Activated CD4-positive, alpha-beta T cell treated with anti-CD3 and anti-CD28 coated beads for 48 hours (primary cell): ENCODE measurements at places on chromosomes 3 and 15.

DNA sequence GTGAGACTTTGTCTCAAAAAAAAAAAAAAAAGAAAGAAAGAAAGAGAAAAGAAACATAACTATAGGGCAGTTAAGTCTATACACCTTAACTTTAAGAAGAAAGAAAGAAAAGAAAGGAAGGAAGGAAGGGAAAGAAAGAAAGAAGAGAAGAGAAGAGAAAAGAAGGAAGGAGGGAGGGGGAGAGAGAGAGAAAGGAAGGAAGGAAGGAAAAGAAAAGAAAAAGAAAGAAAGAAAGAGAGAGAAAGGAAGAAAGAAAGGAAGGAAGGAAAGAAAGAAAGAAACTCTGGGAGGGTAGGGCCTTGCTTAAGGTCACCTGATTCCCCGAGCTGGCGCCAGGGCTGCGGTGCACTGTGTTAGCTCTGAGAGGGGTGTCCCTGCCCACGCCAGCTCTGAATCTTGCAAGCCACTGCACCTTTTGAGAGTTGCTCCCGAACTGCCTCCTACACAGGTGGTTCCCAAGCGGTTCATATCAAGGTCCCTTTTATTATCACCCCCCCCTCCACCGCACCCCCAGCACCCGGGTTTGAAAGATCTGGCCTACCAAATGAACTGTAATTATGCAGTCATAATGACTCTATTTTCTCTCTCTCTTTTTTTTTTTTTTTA, 39.2 kb upstream of the VPS8 start:
- no peak for DNase-seq

DNA sequence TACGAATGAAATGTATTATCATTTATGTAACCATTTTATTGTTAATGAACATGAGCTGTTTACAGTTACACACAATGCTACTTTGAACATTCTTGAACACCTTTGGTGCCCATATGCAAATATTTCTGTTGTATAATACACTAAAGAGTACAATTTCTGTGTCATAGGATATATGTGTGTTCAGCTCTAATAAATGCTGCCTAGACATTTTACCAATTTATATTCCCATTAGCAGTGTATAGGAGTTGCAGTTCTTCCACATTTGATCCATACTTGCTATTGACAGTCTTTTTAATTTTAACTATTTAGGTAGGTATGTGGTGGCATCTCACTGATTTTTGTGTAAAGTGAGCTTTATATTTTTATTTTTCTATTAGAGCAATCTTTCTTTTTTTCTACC, 331.8 kb downstream of the ZIC1 start:
- no peak for DNase-seq

GRCh38 chr15:66287461-66288057, 5.8 kb upstream of the DIS3L start:
- no peak for DNase-seq

DNA sequence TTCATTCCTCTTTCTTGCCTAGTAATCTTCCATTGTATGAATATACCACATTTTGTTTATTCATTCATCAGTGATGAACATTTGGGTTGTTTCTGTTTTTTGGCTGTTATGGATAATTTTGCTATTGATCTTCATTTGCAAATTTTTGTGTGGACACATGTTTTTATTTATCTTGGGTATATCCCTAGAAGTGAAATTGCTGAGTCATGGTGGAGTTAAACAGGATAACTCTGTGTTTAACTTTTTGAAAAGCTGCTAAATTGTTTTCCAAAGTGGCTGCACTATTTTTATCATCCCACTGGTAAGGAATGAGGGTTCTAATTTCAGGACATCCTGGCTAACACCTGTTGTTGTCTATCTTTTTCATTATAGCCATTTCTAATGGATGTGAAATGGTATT, 74.6 kb upstream of the ARL6 start:
- DNase-seq: no peak

GRCh38 chr3:80733522-80734176, 965.9 kb upstream of the ROBO1 start:
- no peak for DNase-seq

DNA sequence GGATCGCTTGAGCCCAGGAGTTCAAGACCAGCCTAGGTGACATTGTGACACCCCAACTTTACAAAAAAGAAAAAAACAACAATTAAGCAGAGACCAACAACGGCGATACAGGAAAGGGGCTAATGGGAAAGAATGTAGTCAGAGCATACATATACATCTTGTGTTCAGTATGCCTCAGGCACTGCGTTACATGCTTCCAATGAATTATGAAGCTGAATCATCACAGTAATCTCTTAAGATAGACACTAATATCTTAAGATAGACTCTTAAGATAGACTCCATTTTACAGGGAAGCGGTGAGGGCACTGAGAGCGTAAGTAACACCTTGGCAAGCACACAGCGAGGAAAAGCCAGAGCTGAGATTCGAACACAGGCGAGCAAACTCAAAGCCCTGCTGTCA, 6.1 kb upstream of the LDHAL6B start:
- DNase-seq: no peak

DNA sequence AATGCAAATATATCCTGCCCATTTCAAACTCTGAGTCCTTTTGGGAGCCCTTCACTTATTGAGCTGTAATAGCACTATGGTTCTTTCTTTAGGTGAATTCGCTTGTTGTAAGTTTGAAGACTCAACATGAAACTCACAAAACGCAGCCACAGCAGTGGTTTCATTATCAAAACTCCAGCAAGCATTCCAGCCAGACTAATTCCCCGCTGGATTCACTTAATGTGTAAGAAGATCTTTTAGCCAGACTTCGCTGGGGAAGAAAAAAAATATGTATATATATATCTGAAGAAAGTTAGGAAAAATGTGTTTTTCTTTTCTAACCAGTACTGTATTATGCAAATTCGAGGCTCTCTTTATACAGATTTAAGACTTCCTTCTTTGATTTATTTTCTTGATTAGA, 241.1 kb downstream of the WNT5A start:
- no peak for DNase-seq

DNA sequence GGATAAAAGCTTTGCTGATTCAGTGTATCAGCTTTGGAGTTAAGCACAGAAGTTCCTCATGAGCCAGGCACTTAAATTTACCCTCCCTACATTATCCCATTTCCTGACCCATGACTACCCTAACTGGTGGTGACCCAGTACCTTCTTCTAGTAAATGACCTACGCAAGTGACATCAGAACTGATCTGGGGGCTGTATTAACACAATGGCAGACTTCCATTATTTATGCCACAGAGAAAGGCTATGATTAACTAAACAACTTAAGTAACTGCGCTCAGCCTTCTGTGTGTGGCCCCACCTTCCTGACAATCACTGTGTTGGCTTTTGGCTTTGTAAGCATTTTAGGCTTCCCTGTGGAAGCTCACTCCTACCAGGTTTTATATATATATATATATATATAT, 1.9 kb downstream of the MB21D2 start:
- DNase-seq: no peak

DNA sequence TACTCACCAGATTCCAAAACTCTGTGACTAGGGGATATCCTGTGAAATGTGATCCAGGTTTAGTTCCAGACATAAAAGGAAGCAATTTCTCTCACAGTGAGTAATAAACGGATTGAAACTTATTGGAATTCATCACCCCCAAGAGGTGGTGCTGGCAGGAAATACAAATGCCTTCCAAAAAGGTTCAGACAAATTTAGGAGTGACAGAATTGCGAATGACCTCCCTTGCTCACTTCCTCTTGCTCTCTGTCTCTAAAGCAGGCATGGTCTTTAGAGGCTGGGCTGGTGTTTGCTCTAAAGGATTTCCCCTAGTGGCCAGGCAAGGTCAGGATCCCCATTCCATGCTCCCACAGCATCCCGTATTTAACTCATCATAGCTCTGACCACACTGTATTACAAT, 449.4 kb upstream of the PPP2R3A start:
- DNase-seq: no peak

DNA sequence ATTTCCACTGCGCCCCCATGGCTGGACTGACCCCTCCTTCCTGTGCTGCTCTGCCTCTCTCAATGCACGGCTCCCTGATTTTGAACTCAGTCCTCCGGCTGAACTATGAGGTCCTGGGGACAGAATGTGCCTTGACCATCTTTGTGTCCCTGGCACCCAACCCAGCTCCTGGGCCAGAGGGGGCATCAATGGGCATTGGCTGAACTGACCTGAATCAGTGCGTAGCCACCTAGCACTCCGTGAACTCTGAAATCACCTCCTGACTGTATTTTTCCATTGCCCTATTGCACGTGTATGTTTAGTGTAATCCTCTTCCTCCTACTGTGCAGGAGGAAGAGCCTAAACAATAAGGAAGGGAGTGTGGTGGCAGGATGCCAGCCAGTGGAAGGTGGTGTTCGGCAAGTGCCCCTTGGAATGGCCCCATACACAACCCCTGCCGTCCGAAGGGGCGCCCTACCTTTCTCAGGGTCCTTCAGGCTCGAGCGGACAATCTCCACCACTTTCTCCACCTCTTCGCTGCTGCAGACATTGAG, 33.5 kb downstream of the BDH1 start:
- no peak for DNase-seq

- DNase-seq: no peak
These were observed 13.3 kb downstream of the BCL2A1 start for GRCh38 chr15:79957741-79958140.

GRCh38 chr15:67403428-67404154, 117.3 kb upstream of the C15orf61 start:
- DNase-seq: no peak

DNA sequence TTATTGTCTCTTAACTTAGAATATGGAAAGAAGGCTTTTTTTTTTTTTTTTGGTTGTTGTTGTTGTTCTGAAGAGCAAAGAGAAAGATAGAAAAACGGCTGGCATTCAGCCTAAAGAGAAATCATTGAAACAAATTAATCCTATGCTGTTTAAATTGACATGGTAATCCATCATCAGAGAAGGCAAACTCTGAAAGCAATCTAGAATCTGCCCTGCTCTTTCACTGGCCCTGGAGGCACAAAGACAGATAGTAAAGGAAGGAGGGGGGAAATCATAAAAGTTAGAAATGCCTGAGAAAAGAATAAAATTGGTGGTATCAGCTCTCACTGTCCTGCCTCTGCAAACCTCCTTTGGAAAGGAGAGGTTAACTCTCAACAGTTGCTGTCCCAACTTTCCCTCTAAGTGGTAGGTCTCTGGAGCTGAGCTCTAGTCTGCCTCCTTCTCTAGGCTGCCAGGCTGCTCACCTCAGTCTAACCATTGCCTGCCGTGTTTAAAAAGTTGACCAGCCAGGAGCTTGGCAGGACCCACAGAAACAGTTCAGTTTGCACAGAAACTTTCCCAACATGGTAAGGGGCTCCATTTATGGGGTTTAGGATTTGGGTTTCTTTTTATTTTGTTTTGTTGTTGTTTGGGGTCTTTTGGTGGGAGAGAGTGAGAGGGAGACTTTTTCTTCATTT, 13.4 kb upstream of the NR2F2 start:
- DNase-seq: no peak

- DNase-seq: no peak
These were observed 3.0 kb downstream of the RPL32 start for GRCh38 chr3:12838179-12838965.

GRCh38 chr3:183817639-183818038, 7.7 kb downstream of the MAP6D1 start:
- DNase-seq: no peak

DNA sequence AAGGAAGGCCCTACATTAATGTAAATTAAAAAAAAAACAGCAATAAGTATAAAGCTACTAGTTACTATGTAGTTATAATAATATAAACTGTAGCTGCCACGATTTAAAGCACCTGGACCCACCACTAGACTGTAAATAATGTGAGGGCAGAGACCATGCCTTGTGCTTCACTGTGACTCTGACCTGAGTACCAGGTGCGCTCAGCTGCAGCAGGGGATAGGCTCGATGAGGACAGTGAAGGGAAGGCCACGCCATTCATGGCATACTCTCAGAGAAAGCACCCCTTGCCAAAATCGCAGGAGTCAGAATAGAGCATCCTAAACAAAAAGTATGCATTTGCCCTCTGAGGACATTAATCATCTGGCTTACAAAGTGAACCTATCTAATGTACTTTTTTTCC, 5.1 kb downstream of the FSTL1 start:
- no peak for DNase-seq

DNA sequence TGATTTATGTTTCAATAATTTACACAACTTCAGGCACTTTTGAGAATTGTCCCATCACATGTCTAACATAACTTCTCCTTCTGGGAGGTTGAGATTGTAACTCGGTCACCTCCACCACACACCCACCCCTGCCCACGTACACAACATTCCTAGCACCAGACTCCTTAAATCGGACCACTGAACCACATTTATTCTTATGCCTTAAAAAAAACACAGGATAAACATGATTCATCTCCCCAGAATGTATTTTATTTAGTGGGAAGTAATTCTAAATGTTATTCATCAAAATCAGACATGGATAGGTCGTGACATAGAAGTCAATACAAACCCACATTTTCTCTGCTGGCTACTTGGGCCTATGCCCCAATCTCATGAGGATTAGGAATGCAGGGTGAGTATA, 3.0 kb downstream of the SNTN start:
- DNase-seq: no peak

- no peak for DNase-seq
These were observed 7.0 kb downstream of the SUCLG2 start for GRCh38 chr3:67647390-67647878.

DNA sequence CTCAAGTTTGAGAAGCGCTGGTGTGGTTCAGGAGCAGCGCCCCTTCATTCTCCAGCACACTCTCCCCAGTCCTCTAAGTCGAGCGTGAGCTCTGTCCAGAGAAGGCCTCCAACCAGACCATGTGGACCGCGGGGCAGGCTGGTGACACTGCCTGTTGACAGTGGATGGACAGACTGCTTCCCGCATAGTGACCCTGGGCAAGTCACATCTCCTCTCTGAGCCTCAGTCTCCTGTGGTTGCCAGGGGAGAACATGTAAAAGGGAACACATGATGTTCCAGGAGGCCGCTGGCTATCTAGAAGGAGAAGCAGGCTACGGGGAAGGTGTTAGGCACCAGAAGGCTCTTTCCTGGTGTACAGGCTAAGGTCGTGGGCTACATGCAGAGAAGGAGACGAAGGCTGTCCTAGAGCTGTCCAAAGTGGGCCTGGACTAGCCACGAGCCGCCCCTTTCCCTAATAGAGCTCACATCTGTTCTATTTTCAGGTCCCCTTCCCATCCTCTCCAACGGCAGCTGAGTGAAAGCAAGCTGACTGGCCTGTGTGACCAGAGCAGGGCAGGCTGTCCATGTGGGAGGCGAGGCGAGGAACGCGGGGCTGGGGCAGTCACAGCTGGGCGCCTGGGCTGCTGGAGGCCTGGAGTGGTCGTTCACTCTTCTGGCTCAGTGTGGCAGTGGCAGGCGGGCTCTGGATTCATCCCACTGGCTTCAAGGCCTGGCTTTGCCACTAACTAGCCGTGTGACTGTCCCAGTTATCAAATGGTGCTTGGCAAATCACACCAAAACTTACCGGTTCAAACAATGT, 11.1 kb downstream of the ISG20 start:
- no peak for DNase-seq
